GM12864 (cell line): ENCODE measurements at places on chromosomes 6 and 20.

- DNase-seq = no peak
These were observed 119.2 kb downstream of the TINAG start for GRCh38 chr6:54427396-54427937.

GRCh38 chr20:32053648-32054047, 1.6 kb downstream of the HCK start:
- DNase-seq = no peak

DNA sequence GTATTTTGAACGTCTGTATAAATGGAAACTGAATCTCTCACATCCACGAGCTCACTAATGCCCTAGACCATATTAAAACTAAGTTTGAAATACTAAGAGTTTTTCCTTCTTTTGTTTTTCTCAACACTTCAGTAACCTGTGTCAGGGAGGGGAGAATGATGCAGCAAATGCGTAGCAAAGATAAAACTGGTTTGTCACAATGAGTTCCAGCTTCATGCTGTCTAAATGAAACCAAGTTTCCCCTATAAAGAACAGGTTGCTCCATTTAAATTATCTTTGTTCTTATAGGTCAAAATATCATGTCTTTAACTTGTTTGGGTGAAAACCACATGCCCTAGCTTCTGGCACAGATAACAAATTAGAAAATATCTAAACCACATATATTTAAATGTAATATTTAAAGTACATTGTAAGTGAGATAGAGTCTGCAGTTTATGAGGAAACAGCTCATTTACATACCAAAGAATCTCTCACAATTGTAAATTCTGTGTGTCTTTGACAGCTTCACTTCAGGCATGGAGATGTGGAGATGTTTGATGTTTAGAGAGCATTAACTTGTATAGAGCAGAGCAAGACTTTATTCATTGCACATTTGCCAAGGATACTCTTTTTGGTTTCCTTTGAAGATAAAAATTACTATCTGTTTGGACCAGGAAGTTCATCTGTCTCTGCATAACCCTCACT, 7.3 kb downstream of the TRDN start:
- no peak for DNase-seq

- DNase-seq = no peak
These were observed 146.3 kb upstream of the RNF24 start for GRCh38 chr20:4161401-4162251.

- no peak for DNase-seq
These were observed 52.9 kb upstream of the BTN3A2 start for GRCh38 chr6:26312096-26312463.

DNA sequence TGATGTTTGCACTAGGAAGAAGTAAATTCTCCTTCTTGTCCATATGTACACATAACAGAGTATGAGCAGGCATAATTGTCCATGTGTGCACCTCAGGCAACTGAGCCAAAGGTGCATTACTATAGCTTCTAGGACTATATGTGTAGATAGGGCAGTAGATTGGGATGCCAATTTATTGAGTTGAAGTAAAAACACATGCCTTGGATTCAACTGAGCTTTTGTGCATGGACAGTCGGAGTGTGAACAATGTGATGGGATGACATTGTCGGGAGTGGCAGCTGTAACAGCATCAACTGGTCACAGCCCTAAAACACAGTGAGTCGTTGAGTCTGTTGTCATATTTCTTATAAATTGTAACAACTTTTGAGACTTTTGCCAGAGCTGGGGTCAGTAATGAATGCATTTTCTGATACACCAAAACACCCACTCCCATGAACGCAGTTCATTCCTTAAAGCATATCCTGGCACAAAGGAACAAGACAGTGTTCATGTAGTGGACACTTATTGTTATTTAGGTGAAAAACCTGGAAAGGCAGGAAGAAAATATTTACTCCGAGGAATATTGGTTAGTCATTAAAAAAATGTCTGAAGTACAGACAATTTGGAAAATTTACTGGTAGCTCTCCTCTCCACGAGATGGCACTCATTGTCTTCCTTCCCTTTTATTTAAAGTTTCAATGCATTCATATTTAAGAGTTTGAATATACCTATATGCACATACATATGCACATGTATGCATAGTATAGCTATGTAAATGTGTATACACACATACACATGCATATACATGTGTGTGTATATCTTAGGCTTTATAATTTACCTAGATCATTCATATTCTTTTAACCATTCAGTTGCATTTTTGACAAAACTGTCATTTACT, 302.0 kb upstream of the STXBP5 start:
- no peak for DNase-seq

- DNase-seq = peak; percentile 49
These were observed 144.2 kb downstream of the REV3L start for GRCh38 chr6:111338843-111339242.

GRCh38 chr6:44966449-44967092, 361.6 kb upstream of the RUNX2 start:
- no peak for DNase-seq

GRCh38 chr6:85449818-85450759, at the start of gene NT5E:
Gene NT5E, plus strand, starts transcription at chr6:85450083. Its CDS starts 57 bp downstream, at chr6:85450140.
- no peak for DNase-seq

DNA sequence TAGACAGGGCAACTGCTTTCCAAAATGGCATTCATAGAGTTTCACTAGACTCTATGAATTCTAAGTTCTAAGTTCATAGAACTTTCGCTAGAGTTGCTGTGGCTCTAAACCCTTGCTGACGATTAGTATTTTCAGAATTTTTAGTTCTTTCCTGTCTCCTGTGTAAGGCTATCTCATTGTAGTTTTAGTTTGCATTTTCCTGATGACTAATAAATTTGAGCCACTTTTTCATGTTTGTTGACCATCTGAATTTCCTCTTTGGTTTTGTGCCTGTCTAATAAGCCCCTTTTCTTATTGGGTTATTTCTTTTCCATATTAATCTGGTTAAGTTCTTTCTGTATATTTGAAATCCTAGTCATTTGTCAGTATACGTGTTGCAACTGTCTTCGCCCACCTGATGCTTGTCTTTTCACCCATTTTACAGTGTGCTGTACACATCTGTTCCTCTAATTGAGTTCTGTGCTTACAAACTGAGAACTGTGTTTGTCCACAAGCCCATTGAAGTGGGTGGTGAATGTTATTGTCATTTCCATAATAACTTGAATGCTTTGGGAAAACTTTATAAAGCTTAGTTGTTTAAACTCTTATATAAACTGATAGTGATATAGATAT, 177.7 kb upstream of the CDYL start:
- DNase-seq = no peak
